ENCODE measurements at places on chromosomes 1 and 21.

- peak; percentile 47 for DNase-seq
These were observed 57.4 kb upstream of the ACOT11 start for GRCh38 chr1:54490361-54491248.

GRCh38 chr1:115133440-115133839 lies 44.1 kb upstream of the TSPAN2 start:
- no peak for DNase-seq

DNA sequence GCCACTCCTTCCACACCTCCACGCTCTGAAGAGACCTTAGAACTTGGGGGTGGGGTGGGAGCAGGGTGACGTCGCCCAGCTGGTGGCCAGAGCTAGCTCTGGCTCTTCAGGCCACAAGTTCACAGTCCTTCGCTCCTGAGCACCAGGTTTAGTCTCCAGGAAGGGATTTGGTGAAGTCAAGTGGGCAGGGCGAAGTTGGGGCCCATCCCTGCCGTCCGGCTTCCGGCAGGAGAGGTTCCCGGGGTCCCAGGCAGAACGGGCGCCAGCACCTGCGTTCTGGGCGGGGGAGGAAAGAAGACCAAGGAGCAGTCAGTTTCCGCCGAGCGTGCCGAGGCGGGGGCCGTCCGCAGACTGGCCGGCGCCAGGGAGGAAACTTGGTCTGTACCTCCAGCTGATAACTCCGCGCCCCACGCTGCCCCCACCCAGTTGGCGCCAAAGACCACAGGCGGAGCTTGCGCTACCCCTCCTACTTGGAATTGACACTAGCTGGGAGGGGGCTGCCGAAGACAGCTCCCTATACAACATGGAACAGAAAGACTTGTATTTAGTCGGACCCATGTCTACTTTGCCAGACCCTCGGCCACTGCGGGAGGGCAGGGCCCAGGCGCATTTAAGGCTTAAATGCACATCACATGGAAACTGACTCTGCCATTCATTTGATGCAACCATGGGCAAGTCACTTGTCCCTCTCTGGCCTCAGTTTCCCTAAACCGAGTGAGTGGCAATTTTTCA lies 995 bp downstream of the ID3 start:
- peak; percentile 86 for DNase-seq

GRCh38 chr1:37265786-37266667 lies 208.4 kb upstream of the ZC3H12A start:
- no peak for DNase-seq

DNA sequence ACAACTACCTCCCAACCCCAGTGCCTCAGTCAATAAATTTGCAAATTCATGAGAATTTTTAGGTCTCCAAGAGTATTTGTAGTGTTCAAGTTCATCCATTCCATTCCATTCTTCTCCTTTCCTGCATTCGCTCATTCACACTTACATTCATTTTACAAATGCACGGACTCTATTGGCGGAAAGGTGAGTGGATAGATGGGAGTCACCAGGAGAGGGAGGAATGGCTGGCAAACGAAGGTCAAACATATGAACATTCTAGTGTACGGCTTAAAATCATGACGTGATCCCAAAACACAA lies 2.5 kb downstream of the LORICRIN start:
- no peak for DNase-seq

DNA sequence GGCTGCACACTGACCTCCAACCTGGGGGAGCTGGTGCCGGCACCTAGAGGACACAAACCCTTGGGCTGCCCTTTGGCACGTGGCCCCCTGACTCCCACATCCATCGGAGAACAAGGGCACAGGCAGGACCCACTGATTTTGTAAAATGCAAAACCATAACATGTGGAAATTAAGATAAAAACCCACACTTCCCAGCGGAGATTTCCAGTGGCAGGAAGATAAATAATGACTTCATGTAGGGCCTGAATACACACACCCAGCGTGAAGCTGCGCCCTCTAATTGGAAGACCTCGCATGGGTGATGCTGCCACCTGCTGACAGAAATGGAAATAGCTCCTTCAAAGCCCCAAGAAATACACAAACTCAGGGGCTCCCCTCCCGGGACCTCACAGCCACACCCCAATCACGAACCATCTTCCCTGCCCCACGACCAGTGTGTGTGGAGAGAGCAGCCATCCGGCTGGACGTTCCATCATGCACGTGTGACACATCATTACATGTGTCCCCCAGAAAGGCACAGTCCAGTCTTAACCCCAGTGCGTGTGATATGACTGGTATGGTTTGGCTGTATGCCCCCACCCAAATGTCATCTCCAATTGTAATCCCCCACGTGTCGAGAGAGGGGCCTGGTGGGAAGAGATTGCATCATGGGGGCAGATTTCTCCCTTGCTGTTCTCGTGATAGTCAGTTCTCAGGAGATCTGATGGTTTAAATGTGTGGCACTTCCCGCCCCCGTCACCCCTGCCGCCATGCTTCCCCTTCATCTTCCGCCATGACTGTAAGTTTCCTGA lies 5.7 kb upstream of the TPRG1L start:
- peak; percentile 67 for DNase-seq

DNA sequence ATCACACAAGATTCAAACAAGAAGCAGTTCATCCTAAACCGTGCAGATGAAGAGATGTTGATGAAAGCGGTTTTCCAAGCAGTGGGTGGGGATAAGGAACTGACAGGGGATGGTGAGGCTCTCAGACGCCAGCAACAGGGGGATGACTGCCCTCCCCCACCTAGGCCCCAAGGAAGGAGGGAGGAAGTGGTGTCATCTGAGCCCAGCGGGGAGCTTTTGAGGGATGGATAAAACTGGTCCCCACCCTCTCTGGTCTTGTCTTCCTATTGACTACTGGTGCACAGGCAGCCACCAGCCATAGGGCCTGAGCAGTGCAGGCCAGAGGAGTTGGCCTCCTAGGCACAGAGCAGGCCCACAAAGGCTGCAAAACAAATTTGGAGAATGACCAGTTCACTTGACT lies 175.5 kb downstream of the HUNK start:
- DNase-seq, result no peak

GRCh38 chr1:178532392-178532791 lies 19.5 kb downstream of the TEX35 start:
- DNase-seq, result peak; percentile 84

DNA sequence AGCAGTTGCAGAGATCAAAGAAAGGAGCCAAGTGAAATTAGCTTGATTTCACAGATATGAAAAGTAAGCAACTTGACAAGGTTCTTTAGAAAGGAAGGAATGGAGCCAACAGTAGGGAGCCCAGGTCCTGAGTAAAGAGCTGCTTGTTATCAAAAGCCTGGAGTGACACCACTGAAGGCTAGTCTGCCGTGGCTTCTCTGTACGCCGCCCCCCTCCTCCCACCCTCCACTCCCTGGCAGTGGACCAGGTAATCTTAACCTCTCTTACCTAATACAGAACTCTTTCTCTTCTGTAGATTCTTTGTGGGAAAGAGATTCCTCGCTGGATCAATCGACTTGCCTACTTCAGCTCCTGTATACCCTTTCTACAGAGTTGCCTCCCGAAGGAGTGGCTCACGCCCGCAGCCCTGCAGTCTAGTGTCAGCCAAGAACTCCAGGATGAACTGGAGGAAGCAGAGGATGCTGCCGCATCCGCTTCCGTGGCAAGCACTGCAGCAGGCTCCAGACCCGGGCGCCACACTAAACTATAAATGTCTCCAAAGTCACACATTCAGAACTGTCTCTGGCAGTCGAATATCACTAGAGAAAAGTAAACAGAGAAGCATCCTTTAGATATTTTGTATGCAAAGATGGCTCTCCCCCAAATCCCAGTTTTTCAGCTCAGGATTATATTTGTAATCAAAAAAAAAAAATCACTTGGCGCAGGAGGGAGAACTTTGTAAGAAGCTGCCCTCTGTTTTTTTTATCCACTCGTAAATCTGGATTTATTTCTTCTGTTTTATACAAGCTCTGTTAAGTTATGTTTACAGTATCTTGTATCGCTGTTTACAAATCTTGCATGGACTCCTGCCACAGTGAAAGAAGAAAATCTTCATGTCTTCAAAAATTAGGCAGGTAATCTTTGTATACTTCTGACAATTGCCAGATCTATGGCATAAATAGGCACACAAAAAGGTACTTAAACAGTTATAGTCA lies 52.6 kb downstream of the DESI2 start:
- no peak for DNase-seq

GRCh38 chr1:186213225-186213607 lies 161.8 kb downstream of the TPR start:
- DNase-seq, result no peak

- no peak for DNase-seq
These were observed 1059.5 kb upstream of the ADGRL4 start for GRCh38 chr1:80066060-80066459.

GRCh38 chr1:230283678-230284077 lies 142.5 kb downstream of the PGBD5 start:
- DNase-seq, result no peak

DNA sequence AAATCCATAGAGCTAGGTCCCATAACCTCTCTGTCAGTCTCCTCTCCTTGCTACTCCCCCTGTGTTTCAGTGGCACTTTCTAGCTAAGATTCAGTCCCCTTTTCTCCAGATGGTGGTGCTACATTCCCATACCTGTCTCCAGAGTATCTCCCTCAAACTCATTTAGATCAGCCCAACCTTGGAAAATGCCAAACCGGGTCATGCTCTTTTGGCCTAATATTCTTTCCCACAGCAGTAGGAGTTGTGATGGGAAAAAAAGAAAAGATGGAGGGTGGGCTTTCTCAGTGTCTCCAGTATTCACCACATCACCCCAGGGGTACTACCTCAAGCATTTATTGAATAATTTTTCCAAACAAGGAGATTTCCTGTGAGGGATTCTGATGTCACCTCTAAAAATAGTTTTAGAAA lies 3.2 kb upstream of the RXFP4 start:
- DNase-seq, result no peak

DNA sequence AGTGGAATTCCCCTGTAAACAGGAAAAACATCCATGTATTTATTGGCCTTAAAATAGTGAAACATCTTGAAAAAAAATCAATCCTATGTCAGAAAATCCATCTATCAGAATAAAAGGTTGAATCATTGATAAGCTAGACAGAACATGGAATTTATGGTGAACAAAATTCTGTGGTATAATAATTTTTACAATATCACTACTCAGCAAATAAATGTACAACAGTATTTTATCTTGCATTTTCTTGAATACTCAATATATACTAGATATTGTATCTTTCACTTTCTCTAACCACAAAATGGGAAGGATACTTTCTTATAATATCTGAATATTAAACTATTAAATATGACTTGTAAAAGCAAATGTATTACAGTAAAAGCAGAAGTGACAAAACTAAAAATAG lies 5.7 kb upstream of the UBE4B start:
- DNase-seq, result no peak

GRCh38 chr1:64320922-64321614 lies 117.6 kb downstream of the UBE2U start:
- no peak for DNase-seq

- no peak for DNase-seq
These were observed 3.5 kb upstream of the ACTA1 start for GRCh38 chr1:229437443-229437842.

GRCh38 chr1:80961464-80962190 lies 839.1 kb upstream of the ADGRL2 start:
- no peak for DNase-seq

- DNase-seq, result no peak
These were observed 184.3 kb downstream of the NEGR1 start for GRCh38 chr1:72097851-72098570.

GRCh38 chr1:220121791-220122530 lies 28.0 kb downstream of the IARS2 start:
- DNase-seq, result no peak

DNA sequence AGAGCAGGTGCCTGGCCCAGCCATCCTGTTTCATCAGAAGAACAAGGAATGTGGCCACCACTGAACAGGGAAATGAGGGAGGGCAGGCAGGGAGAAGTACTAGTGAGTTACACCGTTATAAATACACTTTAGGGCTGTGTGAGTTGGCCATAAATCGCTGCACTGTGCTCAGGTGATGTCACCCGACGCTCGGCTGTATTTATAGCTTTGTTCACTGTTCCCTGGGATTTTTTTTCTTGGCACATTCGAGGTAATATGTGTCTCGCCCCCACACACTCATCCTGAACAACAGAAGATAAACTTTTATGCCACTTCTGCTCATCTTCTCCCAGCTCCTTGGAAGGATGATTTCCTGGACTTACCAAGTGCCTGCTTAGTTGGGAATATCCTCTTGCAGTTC lies 9.0 kb upstream of the KIRREL1 start:
- DNase-seq, result no peak

- no peak for DNase-seq
These were observed 33.6 kb downstream of the PLPPR4 start for GRCh38 chr1:99297923-99298322.

GRCh38 chr1:40059960-40060750 lies 19.6 kb downstream of the CAP1 start:
- no peak for DNase-seq

DNA sequence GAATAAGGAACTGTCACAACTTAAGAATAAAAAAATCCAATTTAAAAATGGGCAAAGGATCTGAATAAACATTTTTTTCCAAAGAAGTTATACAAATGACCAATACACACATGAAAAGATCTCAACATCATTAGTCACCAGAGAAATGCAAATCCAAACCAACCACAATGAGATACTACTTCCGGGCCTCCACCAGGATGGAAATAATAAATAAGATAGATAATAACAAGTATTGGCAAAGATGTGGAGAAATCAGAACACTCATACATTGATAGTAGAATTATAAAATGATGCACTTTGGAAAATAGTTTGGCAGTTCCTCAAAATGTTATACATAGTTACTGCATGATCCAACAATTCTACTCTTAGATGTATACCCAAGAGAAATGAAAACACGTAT lies 18.7 kb downstream of the ZSWIM5 start:
- DNase-seq, result no peak

GRCh38 chr1:217018648-217019047 lies 295.4 kb upstream of the ESRRG start:
- no peak for DNase-seq

DNA sequence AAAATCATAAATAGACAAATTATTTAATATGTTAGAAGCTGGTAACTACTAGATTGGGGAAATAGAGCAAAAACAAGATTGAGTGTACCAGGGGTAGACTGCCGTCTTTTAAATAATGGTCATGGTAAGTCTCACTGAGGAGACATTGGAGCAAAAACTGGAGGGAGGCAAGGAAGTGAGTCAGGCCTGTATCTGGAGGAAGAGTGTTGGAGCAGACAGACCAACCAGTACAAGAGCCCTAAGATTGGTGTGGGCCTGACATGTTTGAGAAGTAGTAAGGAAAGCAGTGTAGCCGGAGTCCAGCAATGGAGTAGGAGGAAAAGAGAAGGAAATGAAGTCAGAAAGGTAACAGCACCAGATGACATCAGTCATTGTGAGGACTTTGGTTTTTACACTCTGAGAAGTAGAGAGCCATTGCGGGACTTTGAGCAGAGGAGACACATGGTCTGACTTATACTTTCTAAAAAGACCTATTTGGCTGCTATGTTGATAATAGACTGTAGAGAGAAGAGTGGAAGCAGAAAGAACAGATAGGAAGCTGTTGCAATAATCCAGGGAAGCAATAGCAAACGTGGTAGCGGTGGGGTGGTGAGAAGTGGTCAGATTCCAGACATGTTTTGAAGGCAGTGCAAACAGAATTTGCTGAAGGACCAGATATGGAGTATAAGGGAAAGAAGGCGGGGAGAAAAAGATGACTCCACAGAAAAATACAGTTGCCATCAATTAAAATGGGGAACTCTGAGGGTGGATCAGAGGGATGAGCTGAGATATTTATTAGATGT lies 44.7 kb upstream of the GJA5 start:
- DNase-seq, result no peak

- no peak for DNase-seq
These were observed 58.6 kb downstream of the ATP5PO start for GRCh38 chr21:33856893-33857527.

GRCh38 chr1:31013187-31013864 lies 52.2 kb downstream of the PUM1 start:
- DNase-seq, result no peak

GRCh38 chr1:75208862-75209261 lies 74.7 kb downstream of the LHX8 start:
- no peak for DNase-seq

All from left hindlimb (tissue), 1 donor.